ENCODE measurements at places on chromosomes 16 and 17.

- DNase-seq, result no peak
Measured at GRCh38 chr16:27377666-27378485, 24.1 kb upstream of the IL21R start.

- peak; percentile 98 for DNase-seq
Measured at GRCh38 chr16:89711601-89712273, 9.0 kb downstream of the VPS9D1 start.

DNA sequence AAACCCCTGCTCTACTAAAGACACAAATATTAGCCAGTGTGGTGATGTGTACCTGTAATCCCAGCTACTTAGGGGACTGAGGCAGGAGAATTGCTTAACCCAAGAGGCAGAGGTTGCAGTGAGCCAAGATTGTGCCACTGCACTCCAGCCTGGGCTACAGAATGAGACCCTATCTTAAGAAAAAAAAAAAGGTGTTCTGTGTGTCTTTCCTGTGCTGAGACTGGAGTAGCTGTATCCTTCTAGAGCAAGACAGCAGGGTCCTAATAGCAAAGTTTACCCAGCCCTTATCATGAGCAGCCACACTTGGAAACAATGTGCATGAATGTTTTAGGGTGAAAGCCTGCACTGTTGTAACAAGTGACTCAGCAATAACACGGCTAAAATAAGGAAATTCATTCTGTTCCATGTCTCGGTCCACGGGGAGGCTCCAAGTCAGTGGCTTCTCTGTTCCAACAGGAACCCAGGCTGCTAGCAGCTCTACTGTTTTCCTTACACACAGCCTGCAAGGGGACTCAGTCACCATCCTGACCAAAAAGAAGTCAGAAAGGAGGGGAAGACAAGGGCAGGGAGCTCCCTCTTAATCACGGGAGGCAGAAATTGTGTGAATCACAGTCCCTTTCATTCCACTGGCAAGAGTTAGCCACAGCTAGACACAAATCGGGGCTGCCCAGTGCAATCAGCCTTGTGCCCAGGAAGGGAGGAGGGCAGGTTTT, 7.1 kb upstream of the SLC5A11 start:
- no peak for DNase-seq

- DNase-seq, result no peak
Measured at GRCh38 chr17:77706938-77707337, 251.6 kb upstream of the TNRC6C start.

DNA sequence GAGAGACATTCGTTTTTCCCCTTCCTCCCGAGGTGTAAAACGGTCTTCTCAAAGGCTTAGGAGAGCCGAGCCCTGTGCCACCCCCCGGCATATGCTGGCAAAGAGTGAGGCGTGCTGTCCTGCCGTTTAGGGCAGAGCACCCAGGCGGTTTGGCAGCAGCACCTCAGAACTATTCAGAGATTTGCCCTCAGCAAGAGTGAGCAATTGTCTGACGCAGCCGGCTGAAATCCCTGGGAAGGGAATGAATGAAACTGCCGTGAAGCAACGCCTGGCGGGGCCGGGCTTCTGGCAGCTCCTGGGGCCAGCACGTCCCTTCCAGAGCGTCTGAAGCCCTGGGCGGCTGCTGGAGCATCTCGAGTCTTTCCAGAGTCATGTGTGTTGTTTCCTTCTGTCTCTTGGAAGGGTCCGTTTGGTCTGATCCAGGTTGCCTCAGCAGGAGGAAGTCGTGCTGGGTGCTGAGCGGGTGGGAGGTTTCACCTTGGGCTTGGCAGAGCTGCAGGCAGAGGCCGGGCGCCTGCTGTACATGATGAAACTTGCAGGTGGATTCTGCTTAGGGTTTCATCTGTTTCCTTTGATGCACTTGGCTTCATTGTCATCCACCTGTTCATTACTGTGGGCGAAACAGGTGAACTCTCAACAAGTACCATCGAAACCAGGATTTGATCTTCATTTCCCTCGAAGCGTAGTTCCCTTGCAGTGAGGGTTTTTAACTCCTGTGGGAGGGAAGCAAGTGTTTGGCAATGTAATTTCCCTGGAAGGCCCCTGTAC, 35.4 kb downstream of the TBCD start:
- DNase-seq, result no peak

GRCh38 chr17:80832266-80832676, 159.4 kb upstream of the CHMP6 start:
- DNase-seq, result peak; percentile 61

- no peak for DNase-seq
Measured at GRCh38 chr16:2392025-2392424, 37.2 kb upstream of the CCNF start.

GRCh38 chr16:19689342-19689741, 28.7 kb downstream of the KNOP1 start:
- no peak for DNase-seq

DNA sequence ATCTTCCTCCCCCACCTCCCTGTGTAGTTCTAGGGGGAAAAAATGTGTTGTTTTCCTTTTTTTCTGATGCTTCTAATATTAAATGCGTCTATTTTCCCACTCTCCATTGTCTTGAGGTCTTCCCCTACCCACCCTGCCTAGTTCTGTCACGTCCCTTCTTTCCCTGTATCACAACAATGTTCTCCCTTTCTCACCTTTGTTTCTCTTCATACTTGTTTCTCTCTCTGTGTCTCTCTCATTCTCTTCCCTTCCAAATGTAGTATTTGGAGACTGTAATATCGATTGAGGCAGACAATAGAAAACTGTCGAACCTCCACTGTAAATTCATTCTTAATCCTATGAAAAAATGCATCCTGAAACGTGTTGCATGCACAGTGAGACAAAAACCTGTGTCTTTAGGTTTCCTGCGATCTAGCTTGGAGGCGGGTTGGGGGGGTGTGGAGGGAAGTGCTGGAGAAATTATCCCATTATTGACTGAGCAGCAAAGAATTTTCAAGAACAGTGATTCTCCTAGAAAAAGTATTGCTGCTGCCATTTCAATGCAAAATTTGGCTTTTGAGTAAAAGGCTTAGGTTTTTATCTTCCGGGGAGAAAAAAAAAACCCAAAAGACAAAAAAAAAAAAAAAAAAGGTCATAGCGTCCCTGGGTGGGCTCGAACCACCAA, 1.3 kb upstream of the PSMB3 start:
- no peak for DNase-seq

DNA sequence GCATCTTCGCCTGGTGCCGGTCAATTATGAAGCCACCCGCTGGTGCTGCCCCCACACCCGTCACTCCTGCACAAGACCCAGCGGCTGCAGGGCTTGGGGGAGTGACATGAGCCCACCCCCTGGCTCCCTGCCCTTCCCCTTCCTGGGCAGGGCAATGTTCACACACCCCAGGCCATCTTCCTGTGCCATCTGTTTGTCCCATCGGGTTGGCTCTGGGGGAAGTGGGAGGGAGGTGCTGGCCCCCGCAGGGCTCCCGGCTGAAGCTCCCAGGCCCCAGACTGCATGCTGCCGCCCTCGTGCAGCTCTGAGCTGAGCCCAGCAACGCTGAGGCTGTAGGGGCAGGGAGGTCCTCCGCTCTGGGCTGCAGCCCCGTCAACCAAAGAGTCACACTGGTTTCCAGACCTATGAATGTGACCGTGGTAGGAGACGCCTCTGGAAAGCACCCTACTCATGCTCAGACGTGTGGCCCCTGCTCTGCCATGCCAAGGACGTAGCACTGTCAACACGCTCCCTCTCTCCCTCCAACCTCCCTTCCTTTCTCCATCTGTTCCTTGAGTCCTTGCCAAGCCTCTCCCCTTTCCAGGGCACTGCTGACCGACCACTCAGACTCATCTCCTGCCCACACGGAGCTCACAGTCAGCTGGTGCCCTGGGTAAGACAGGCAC, 140.4 kb downstream of the ENGASE start:
- DNase-seq, result no peak

- peak; percentile 76 for DNase-seq
Measured at GRCh38 chr16:86563469-86564345, 2.9 kb upstream of the FOXC2 start.

Measured in iPS-NIHi11 (cell line).